ENCODE measurements at places on chromosomes 2 and 18.

DNA sequence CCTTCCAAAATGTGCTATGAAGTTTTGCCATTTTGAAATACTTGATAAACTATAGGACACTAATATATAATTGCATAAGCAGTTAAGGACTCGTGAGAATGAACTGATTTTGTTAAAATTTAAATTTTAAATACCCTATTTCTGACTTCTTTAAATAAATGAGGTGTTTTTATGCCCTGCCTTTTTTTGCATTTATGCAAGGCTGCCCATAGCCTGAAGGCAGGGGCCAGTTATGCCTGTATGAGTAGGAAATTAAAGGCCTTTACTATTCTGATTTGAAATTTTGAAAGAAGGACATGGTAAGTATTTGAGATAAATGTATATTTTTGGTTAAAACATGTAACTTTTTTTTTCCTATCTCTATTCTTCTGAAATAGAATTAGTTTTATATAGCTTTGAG is 33.7 kb downstream of the TTC39C start:
- no peak for DNase-seq

- no peak for DNase-seq
These were observed 24.4 kb downstream of the SNTG2 start for GRCh38 chr2:975095-975494.

DNA sequence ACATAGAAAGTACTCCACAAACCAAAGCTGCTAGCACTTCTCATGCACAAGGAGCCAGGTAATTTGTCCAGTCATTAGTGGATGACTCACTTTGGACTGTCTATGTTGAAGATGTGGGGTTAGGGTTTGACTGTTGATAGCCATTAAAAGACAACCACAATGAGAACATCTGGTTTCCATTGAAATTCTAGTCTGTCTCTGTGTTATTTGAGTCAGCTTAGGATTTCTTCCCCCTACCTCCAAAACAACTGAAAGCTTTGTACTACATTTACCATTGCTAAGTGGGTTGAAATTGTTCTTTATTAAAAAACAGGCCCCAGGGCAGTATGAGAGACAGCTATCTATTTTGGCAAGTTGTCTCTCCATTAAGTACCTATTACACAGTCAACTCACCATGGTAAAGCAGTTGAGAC is 50.2 kb upstream of the ANKRD44 start:
- no peak for DNase-seq

DNA sequence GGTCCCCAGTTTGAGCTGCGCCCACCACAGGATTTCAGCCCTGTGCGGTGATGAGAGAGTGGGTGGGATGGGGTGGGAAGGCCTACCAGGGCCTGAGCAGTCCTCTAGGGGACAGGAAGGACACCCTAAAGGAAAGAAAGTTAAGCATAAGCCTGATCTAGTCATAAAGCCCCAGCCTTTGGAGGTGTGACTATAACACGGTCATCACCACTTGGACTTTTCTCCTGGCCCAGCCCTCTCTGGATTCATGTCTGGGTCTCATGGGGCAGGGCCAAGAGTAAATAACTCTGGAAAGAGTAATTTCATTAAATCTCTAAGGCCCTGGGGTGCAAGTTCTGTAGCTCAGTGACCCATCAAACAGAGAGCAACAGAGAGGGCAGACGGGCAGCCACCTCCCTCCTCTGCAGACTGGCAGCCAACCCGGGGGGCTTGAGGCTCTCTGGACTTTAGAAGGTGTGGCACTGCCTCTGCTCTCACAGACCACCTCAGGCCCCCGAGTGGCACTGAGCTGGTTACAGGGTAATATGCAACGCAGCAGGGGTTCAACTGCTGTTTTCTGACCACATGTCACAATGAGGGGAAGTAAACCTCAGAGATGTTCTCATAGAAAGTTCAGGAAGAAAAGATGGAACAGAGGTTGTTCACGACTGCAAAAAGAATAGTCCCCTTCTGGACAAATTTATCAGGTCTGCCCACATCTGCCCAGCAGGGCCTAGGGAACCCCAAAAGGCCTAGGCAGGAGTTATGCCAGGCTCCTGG is 41.5 kb downstream of the TGFA start:
- no peak for DNase-seq

- DNase-seq, result no peak
These were observed 87.3 kb upstream of the SPHKAP start for GRCh38 chr2:228268756-228269155.

GRCh38 chr18:21484851-21485636 is 115.5 kb downstream of the ESCO1 start:
- DNase-seq, result no peak

DNA sequence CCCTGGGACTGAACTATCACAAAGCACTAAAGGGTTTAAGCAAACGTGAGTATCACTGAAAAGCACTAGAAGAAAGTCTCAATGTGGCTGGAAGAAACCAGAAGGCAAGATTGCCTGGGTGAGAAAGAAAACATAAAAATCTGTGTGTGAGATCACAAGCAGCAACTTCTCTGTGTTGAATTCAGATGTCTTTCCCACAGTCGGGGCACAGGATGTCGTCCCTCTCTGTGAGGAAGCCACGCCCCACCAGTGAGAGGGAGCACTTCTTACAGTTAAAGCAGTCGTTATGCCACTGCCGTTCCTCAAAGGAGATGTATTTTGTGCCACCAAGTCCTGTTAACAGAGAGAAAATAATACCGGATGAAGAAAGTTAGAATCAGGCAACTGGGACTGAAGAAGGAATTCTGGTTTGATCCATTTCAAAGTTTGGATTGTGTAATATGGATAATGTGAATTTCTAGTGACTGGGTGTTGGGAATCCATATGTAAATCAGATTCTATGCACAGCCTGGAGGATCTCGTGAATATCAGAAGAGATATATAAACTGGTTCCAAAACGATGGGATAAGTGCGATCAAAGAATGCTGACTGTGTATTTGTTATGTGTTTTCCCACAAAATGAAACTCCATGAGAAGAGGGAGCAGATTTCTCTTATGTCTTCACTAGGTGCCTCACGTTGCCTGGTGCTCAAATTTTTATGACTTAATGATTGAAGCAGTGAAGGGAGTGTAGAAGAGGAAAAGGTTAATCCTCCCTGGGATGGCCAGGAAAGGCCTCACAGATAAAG is 24.0 kb downstream of the C2orf49 start:
- DNase-seq, result no peak

DNA sequence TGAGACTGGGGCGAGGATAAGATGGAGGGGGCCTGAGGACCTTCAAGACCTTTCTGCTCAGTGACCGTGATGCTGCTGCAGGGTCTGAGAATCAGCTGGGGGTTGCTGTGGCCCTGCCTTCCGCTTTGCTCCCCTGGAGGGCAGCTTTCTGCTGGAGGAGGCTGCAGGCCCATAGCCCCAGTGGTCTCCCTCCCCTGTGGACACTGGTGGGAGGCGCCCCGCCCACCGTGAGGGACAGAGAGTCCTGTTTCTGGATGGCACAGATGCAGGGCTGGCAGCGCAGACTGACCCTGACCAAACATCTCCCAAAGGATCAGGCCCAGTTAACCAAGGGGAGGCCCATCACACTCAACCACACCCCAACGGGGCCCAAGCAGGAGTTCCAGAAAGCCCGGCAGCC is 42.8 kb downstream of the PLB1 start:
- DNase-seq, result no peak

- no peak for DNase-seq
These were observed 121.5 kb downstream of the PIEZO2 start for GRCh38 chr18:11027862-11028261.

DNA sequence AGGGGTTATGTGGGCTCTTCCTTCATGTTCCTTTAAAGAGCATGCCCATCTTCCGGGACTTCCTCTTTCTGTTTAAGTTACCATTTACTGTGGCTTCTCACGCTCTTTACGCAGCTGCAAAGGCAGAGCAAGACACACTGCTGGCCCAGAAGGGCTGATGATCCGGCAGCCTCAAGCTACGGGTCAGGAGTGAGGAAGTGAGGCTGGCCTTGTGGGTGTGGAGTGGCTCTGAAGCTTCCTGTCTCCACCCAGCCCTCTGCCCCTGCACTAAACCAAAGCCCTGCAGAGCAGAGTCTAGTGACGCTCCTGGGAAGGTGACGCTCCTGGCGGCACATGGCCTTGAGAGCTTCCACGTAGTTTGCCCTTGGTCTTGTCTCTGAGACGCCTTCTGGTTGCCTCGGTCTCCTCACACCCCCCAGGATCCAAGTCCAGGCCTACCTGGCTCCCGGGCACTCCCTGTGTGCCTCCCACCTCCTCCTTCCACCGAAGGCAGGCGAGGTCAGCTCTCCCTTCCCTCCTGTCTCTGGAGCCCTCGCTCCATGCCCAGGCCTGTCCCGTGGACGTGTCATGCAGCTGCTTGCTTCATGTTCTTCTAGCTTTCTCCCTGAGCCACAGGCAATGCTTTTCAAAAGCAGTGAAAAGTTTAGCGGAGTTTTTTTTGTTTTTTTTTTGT is 50.3 kb downstream of the ARL4C start:
- no peak for DNase-seq

- DNase-seq, result no peak
These were observed 2.5 kb upstream of the DNAJC10 start for GRCh38 chr2:182713601-182714000.

DNA sequence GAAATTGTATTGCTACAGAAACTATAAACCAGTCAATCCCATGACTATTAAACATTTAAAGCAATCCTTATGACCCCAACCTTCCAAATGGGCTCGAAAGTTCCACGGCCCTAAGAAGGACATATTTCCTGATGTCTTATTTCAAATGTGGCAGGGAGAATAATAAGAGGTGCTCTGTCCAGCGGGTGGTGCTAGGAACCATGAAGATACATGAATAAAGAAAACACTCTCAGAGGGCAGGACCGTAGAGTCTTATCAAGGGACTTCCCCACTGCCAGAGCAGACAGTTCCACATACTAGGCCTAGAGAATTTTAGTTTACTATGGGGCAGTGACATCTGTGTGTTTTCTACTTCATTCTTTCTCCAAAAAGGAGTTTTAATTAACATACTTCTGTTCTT is 187.1 kb upstream of the PIK3C3 start:
- DNase-seq, result peak; percentile 2

DNA sequence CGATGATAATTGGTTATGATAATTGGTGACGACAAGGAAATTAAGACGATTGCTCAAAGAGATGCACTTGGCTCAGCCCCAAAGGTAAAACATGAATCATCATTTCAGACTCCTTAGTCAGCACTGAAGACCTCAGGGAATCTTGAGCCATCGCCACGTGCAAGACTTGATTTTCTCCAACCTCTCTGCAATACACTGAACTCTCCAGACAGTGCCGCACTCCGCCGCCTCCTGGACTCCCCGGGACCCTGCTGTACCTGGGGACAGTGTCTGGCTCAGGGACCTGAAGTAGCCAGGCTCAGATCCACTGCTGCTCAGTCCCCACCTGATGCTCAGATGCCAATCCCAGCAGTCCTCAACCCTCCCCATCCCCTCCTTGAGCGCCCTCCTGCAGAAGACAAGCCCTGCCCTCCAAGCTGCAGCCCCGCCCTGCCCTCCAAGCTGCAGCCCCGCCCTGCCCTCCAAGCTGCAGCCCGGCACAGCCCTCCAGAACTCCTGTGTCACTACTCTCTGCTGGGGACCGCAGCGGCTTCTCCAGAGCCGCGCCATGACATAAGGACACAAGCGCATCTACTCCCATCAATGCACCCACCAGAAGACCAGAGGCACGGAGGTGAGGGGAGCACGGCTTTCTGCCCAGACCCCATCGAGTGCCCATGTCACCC is 1.1 kb downstream of the TMEM18 start:
- peak; percentile 56 for DNase-seq

DNA sequence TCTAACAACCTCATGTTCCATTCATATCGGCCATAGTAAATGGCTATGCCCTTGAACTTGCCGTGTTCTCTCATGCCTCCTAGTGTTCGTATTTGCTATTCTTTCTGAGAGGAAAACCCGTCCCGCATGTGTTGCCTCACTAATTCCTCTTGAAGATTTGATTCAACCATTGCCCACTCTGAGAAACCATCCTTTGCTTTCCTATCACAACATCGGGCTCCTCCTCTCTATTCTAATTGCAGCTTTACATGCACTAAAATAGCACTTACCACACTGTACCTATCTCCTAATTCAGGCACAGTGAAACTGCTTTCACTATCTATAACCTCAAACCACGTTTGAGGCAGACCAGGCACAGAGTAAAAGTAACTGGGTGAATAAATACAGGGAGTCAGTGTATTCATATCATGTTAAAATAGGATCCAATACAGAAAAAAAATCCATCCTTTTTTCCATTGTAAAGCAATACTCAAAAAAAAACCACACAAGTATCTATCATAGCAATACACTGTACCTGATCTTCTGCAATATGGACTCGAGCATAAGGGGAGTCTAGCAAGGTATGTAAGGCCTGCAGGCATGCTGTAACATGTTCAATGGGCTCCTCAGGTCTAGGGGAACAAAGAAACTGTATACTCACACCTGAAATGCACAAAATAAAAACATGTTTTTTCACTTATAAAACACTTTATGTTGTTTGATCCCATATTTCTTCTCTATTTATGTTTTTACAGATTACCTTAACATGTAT is 39.0 kb upstream of the STRN start:
- peak; percentile 56 for DNase-seq

DNA sequence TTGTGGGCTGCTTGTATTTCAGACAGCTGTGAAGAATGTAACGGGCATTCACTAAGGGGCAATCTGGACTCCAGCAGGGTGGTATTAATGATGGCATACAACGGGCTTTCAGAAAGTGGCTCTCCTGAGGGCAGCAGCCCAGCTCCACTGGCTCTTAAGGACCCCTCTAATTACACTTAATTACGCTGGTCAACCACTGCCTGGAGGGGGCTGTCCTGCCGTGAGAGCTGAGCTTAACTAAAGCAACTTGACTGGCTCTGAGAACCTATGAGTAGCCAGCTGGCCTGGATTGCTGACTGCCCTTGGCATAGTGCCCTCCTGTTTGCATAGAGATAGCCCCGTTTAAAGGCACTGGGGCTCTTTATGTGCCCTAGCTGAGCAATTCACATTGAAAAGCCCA is 3.8 kb downstream of the LIPG start:
- DNase-seq, result no peak

- DNase-seq, result no peak
These were observed 742.4 kb downstream of the SATB2 start for GRCh38 chr2:198715302-198715835.

DNA sequence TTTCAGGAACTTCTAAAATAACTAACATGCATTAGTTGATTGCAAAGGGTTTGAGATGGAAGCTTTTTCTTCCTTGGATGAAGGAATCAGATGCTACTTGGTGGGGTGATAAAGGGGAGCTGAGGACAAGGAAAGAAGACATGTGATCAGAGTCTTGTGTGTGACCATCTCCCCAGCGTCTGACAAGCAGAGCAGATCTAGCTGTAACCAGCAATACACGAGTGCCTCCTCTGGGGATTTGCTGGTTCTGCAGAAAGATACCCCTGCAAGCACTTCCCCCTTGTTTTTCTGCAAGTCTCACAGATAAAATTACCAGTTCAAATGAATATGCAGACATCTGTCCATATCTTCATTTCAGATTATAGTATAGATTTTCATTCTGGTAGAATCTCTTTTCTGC is 2.7 kb downstream of the CDH7 start:
- peak; percentile 22 for DNase-seq

DNA sequence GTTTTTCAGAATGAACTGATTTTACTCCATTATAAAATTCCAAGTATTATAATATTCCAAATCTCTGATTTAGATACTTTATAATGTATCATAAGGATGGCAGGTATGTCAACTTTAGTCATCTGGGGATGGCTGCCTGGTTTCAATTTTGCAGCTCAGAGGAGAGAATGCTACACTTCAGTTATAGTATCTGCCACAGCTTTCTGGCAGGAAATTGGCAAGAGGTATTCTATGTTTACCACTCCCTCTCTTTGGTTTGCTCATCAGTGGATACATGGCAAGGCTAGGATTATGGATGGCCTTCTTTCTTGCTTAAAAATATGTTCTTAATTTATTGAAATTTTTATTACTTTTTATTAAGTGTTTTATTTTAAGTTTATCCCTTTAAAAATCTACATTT is 67.0 kb upstream of the TNFRSF11A start:
- DNase-seq, result no peak

All from erythroblast (primary cell).